ENCODE measurements at places on chromosomes 1 and 21. TPM values are rescaled to one million over a fixed set of nuclear protein-coding genes. Genes with fewer than 3 reads are reported as not detected.

SPRR2B gene
- not detected for total RNA-seq

DNA sequence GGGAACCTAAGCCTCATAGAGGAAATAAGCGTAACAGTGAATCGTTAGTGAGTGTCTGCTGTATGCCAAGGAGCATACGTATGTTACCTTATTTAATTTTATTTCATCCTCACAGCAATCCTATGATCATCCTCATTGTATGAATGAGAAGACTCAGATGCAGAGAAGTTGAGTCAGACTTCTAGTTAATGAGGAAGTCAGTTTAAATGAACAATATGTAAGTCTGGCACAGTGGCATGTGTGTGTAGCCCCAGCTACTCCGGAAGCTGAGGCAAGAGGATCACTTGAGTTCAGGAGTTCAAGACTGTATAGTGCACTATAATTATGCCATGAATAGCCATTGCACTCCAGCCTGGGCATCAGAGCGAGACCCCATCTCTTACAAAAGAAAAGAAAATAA lies 148.0 kb downstream of the ZZZ3 start:
- no peak for DNase-seq

DNA sequence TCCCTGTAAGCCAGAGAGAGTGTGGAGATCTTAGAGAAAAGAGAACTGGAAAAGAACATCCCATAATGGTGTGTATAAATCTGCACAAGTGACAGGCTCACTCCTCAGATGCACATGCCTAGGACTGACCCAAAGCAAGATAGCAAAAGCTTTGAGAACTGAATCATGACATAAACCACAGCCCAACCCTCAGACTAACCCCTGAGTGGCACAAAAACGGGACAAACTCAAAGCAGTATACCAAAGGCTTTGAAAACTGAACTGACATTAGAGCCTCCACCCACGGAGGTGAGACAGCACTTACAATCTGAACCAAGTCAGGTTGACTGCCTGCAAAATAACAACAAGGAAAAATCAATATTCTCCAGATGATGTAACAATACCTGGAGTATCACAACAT lies 70.8 kb downstream of the TIAM1 start:
- no peak for DNase-seq

- DNase-seq: no peak
Measured at GRCh38 chr21:41559658-41560631, 52.0 kb upstream of the TMPRSS2 start.

- DNase-seq: no peak
Measured at GRCh38 chr1:204321665-204322064, 38.1 kb downstream of the PLEKHA6 start.

- DNase-seq: peak; percentile 49
Measured at GRCh38 chr1:68051475-68051874, 1.0 kb upstream of the DIRAS3 start.

DNA sequence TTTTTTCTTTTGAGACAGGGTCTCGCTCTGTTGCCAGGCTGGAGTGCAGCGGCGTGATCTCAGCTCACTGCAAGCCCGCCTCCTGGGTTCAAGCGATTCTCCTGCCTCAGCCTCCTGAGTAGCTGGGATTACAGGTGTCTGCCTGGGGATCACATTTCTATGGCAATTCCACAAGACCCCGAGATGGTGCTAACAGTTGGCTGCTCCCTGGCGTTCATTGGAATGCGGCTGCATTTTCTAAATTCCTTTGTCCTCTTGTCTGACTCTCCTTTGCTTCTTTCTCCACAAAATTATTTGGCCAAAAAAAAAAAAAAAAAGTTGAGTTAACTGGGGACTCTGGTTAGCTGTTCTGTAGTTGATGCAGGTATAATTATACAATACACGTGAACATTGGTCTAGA lies 176.4 kb downstream of the ETS2 start:
- no peak for DNase-seq

GRCh38 chr21:16587681-16588375 lies 858.0 kb downstream of the USP25 start:
- DNase-seq: no peak

PCBP3 gene
- 22.2 TPM for total RNA-seq

PPM1J gene
- 5.6 TPM for total RNA-seq

ARTN gene
- total RNA-seq: 0.82 TPM

- DNase-seq: peak; percentile 53
Measured at GRCh38 chr1:100834777-100835660, 59.6 kb downstream of the EXTL2 start.

GRCh38 chr1:228358039-228358763 lies 48.4 kb downstream of the TRIM11 start:
- DNase-seq: no peak

DNA sequence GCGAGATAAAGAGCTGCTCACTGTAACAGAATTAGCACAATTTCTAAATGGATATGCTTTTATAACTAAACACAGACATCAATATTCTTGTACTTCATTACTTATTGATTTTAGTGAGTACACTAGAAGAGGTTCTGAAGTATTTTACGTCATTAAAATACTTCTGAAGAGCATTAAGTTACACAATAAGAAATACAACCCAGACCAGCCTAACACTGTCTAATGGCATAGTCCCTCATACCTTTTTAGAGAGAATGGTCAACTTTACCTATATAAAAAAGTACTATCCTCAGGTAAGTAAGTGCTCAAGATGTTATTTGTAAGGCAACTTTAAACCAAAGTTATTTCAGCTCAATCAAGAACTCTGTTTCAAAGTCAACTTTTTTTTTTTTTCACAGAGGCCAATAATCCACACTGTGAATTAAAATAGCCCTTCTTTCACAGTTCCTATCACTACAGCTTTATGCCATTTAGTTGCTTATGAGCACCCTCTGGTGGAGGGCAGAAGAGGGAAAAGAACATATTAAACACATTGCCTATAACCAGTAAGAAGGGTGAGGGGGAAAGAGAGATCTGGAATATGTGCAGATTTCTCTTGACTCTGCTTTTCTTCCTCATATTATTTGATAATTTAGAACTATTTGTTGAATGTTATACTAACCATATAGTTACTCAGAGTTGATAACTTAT lies 182.1 kb upstream of the DMRTA2 start:
- no peak for DNase-seq

RGS4 gene
- 324 TPM for total RNA-seq

- DNase-seq: no peak
Measured at GRCh38 chr1:33348194-33348593, 27.3 kb upstream of the A3GALT2 start.

MAP1LC3C gene
- total RNA-seq: 1.7 TPM

- DNase-seq: no peak
Measured at GRCh38 chr1:243748227-243748626, 101.8 kb downstream of the AKT3 start.

Measured in dorsolateral prefrontal cortex (tissue), 122 donors.